T-helper 1 cell (primary cell): ENCODE measurements at places on chromosomes 7 and 10.

GRCh38 chr10:66321723-66322665, 603.8 kb upstream of the LRRTM3 start:
- no peak for DNase-seq

DNA sequence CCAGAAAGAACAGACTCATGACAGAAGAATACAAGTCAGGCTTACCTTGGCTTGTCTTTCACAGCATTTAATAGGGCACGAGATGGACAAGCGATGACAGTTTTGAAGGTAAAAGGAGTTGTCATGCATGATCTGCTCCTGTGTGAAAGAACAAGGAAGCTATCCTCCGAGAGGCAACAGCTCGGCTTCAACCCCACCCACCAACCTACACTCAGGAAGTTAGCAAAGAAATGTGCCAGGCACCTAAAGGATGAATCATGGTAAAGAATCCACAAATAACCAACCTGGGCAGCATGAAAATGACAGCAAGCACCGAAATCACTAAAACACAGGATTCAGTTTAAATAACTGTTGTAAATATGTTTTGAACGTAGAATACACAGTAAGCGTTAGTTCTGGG, 700.2 kb downstream of the TYW1 start:
- DNase-seq, result no peak

DNA sequence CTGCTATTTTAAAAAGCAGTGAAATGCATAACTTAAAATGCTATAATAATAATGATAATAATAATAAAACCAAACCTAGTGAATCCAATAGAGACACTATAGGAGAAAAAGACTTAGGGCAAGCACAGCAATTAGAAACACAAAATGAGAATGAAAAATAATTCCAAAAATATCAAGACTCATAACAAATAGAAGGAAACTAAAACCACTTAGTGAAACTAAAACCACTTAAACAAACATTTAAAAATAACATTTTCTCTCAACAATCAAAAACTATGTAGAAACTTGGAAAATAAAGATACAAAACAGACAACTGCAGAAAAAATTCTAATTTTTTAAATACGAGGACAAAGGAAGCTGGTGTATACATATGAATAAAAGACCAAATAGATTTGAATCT, 655.2 kb upstream of the NRG3 start:
- no peak for DNase-seq

DNA sequence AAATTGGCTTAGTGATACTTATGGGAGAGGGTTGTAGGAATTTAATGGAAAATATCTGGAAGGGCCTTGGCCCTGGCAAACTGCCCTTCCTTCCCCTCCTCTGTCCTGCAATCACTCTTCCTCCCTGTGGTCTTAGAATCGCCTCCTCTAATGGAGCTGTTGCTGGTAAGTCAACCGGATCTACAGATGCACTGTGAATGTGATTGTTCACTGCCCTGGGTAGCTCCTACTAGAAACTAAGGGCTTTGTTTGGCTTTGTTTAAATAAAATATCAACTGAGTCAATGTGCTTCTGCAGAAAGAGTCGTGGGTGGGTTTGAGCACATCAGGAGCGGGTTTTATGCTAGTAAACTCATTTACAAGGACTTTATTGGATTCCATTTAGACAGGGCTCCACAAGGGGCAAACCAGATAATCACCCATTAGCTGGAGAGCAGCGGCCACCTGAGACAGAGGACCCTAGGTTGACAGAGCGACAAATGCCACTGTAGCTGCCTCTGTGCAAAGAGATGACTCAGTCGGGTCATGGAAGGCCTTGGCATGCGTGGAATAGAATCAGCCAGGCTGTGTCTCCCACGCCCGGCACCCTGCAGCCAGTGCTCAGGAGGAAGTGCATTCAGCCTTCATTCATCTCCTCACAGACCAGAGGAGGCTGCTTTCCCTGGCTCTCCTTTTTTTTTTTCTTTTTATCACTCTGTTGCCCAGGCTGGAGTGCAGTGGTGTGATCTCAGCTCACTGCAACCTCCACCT, 97.9 kb downstream of the GAD2 start:
- DNase-seq, result no peak

DNA sequence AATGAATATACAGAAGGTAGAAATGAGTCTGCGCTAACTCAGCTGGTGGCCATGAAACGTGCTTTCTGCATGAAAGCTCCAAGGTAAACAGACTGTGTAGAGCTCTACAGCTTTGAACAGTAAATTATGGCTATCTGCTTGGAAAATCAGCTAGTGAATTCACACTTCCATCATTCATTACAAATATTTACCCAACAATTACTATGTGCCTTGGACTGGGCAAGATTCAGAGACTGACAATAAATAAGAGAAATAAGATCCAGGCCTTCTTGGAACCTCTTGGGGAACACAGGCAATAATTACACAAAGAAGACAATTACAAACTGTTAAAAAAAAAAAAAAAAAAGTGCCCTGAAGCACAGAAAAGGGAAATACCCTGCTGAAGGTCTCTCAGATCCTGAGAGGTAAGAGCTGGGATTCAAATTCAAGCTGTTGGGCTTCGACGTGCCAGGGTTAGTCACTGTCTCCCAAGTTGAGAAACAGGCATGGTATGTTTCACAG, 15.8 kb downstream of the TSPAN12 start:
- no peak for DNase-seq

DNA sequence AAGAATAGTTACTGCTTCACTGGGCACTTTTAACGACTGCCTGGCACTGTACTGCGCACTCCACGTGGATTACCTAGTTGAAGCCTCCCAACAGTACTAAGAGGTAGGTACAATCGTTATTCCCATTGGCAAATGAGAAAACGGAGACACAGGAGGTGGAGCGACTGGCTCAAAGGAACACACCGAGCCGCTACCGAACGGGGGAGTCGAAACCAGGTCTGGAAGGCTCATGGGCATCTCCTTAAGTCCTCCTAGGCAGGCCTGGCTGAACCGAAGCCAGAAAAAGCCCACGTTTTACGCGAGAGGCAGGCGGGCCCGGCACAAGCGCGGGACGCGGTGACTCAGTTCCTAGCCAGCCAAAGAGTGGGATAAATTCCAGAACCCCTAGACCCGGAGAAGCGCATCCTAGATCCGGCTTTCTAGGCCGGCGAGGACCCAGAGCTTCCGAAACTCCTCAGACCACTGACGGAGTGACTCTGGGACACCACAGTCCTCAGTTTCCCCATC, 472 bp downstream of the PDAP1 start:
- DNase-seq, result no peak

DNA sequence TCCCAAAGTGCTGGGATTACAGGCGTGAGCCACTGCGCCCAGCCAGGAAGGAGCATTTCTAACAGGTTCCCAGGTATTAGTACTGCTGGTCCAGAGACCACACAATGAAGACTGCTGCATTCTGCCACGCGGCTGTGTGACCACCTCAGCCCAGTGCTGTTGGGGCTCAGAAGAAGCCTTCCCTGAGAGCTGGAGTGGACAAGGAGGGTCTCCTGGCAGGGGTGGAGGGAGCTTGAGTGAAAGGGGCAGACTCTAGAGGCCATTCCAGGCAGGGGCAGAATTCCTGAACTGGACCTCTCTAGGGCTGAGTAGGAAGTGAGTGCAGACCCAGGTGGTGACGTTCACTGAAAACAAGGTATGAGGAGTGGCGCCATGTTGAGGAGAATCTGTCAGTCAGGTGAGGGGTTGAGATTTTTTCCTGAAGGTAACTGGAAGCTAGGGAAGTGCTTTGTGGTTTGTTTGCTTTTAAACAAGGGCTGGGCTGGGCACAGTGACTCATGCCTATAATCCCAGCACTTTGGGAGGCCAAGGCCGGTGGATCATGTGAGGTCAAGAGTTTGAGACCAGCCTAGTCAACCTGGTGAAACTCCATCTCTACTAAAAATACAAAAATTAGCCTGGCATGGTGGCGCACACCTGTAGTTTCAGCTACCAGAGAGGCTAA, 67.6 kb downstream of the TACC2 start:
- no peak for DNase-seq

DNA sequence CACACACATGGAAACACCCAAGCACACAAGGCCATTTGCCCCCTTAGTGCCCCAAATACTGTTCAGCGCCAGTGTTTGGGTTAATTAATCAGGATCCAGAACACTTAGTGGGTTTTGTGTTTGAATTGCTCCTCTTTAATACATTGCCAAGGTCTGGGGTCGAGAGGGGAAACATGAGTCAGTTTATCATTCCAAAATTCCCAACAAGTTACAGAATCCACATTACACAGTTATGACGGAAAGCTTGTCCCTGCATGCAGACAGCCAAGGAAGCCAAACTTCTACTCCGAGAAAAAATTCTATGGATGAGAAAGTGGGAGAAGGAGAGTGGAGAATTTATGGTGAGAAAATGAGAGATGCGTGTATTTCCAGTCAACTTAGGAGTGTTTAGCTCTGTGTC, 189.0 kb downstream of the NPSR1 start:
- no peak for DNase-seq

- DNase-seq, result no peak
Measured at GRCh38 chr10:4596951-4597350, 229.1 kb upstream of the AKR1E2 start.

DNA sequence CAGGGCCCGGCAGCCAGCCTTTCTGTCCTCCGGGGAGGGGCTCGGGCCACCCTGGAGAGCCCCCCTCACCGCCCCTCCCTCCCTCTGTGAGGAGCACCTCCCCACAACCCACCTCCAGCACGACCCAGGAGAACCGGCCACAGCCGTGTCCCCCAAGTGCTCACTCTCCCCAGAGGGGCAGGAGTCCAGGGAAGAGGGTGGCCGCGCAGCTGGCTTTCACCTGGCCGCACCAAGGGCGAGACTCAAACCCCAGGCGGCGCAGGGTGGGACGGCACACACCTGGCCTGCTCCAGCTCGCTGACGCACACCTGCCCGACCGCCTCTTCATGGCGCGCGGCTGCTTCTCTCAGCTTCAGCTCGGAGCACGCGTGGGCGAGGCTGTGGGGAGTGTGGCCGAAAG, 73.4 kb downstream of the CFAP46 start:
- DNase-seq, result no peak

DNA sequence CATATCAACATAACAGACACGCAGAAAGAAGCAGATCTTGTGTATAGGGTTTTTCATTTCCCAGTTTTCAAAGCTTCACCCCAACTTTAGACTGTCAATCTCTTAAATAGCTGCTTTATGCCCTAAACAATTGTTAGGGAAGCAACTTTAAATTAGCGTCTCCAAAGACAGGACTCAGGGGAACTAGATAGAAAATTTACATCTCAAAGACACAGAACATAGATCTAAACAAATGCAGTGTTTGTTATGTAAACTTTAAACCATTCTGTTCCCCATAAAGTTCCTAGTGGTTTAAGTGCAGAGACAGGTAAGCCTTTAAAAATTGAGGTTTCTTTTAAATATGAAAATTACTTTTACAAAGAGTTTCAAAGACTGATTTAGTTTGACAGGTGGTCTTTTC, 379.2 kb upstream of the GHITM start:
- DNase-seq, result no peak

DNA sequence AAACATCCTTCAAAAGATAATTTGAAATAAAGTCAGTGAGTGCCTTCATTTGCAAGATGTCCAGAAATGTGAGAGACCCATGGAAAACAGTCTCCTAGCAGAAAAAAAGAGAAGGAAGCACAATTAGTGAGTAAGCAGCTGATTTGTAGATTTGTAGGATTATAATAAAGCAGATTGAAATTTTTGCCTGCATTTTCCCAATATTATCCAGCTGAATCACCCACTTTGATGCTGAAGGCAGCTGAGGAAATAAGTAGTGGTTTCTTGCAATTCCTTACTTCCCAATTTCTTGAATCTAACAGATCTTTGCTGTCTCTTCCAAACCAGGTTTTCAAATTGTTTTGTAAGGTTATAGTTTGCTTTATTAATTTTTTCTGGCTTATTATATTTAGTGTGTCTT, 181.4 kb downstream of the GNAT3 start:
- DNase-seq, result no peak

GRCh38 chr7:1242606-1243289, 10.1 kb downstream of the UNCX start:
- no peak for DNase-seq

- no peak for DNase-seq
Measured at GRCh38 chr10:65793738-65794425, 1132.0 kb upstream of the LRRTM3 start.

- DNase-seq, result no peak
Measured at GRCh38 chr10:108852211-108852610, 1071.1 kb downstream of the XPNPEP1 start.

- no peak for DNase-seq
Measured at GRCh38 chr10:71780156-71780555, 6.8 kb upstream of the VSIR start.

DNA sequence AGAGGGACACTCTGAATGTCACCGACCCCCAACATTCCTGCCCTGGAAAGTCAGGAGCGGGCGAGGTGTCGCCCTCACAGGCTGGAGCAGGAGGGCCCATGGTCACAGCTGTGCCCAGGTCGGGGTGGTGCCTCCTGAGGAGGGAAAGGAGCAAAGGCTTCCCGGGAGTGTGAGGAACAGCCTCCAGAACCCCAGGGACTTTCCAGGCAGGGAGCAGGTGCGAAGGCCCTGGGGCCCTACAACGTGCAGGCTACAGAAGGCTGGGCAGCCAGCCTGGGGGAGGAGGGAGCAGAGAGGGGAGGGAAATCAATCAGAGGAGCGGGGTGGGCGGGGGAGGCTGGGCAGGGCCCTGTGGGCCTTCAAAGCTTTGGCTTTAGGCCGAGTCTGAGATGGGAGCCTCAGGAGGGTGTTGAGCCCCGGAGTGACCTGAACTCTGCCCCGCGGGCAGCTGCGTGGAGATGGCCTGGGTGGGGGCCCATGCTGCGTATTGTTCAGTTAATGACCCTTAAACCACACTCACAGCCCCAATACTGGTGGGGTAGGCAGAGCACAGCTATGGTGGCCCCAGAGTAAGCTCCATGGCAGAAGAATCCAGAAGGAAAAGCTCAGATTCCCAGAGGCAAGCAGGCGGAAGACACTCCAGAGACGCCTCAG, 44.2 kb upstream of the PPP2R2D start:
- DNase-seq, result no peak

DNA sequence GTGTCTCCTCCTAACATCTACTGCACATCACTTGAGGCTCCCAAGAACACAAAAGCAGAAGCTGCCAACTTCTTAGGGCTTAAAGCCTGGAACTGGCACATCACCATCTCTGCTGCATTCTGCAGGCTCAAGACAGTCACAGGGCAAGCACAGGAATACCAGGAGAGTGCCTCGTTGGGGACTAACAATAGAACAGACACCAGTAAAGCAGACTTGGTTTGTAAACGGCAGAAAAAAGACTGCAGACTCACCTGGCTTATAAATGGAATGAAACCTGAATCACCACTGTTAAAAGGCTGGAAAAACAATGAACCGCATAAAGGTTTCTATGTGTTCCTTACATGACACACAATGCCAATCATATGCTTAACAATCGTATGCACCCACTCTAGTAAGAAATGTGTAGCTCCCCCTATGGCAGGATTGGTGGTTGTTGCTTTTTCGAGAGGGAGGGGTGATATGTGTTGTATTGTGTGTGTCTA, 12.8 kb downstream of the RHEB start:
- no peak for DNase-seq

- no peak for DNase-seq
Measured at GRCh38 chr7:71598553-71598952, 466.6 kb downstream of the GALNT17 start.
